ENCODE measurements at places on chromosomes 1 and 21.

DNA sequence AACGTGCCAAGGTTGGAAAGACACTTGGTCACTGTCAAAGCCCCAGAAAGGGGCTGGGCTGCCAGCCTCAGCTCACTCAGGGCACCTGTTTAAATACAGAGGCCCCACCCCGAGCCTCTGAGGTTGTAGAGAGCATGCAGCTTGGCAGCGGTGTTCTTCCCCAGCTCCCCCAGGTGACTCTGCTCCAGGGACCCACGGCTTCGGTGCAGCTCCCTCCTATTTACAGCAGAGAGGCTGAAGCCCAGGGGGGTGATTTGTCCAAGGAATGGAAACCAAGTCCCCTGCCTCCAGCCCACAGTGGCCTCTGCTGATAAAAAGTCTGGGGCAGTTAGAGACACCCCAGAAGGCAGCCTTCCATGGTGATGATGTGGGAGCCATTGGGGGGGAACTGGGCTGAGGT is 9.1 kb upstream of the C1QA start:
- no peaks in the 10 kb centered on the region for H3K4me1 ChIP-seq
- H3K4me3 ChIP-seq: no peak overlapping the region
- H3K27ac ChIP-seq: no peak overlapping the region
- DNase-seq: no peak
- H3K36me3 ChIP-seq: no peaks in the 10 kb centered on the region
- H3K27me3 ChIP-seq: no peaks in the 10 kb centered on the region

- no peaks in the 10 kb centered on the region for H3K36me3 ChIP-seq
- DNase-seq: no peak
- no peaks in the 10 kb centered on the region for H3K27me3 ChIP-seq
- H3K4me3 ChIP-seq: no peak overlapping the region
- peak overlapping the region; percentile 8 for H3K27ac ChIP-seq
Measured at GRCh38 chr1:172343240-172344160, 77.0 kb upstream of the C1orf105 start.

DNA sequence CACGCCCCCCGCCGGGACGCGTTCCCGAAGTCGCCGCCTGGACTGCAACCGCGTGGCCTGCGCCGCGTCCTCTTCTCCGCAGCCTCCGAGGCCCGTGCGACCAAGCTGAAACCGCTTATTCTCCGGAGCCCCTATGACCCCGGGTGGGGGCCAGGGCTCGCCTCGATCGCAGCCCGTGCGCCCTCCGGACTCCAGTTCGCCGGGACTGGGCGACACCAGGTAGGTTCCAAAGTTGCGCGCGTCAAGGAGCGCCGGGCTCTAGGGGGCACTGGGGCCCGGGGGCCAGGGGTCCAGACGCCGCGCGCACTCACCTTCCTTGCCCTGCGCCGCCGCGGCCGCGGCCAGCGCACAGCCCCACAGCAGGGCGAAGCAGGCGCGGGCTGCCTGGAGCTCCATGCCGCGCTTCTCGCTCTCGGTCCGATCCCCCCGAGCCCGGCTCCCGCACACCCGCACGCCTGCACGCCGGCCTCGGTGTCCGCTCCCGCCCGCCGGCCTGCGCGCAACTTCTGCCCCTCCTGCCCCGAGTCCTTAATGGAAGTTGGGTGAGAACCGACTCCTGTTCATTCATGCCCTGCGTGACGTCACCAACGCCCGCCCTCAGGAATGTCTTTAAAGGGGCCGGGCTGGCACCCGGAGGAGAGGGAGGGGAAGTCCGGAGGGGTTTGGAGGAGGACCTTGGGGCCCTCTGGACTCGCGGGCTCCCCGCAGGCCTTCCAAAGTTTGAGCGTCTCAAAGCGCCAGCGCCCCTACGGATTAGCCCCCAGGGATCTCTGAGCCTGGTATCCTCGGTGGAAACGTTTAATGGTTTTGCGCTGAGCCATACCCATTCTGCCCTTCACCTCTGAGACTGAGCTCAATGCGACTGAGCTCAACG is at the start of gene EPHA2:
TSS of gene EPHA2 (minus strand) at position 533 of the 874 bp plus-strand sequence. CDS start at position 396, 137 bp downstream.
- H3K4me1 ChIP-seq: peaks cover 55% of the 10 kb centered on the region
- no peaks in the 10 kb centered on the region for H3K36me3 ChIP-seq
- H3K4me3 ChIP-seq: peak within 1 kb of the TSS; percentile 71
- peak within 1 kb of the TSS; percentile 91 for H3K27ac ChIP-seq
- peak; percentile 91 for DNase-seq
- H3K27me3 ChIP-seq: no peaks in the 10 kb centered on the region

DNA sequence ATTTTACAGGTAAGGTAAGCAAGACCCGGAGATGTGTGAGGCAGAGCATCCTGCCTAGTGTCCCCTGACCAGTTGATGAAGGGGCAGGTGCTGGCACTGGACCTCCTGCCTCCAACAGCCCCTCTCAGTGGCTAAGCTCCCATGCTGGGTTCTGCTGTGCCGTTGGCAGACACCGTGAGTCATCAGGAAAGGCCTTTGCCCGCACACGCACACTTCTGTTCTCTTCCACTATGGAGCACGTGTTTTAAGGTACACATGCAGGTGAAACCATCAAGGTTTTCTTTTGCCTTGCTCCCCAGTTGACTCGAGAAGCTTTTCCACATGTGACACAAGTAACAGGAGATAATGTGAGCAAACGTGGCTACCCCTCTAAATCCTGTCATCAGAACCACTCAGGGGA is 207.9 kb downstream of the RRAGC start:
- H3K4me3 ChIP-seq: no peak overlapping the region
- no peaks in the 10 kb centered on the region for H3K36me3 ChIP-seq
- H3K27ac ChIP-seq: no peak overlapping the region
- DNase-seq: no peak
- H3K4me1 ChIP-seq: no peaks in the 10 kb centered on the region

- peaks cover 19% of the 10 kb centered on the region for H3K4me1 ChIP-seq
- peak; percentile 91 for DNase-seq
Measured at GRCh38 chr1:206909161-206909882, 12.1 kb downstream of the IL24 start.

All from upper lobe of left lung (tissue), 6 donors.